ENCODE measurements at places on chromosomes 5 and 9.

DNA sequence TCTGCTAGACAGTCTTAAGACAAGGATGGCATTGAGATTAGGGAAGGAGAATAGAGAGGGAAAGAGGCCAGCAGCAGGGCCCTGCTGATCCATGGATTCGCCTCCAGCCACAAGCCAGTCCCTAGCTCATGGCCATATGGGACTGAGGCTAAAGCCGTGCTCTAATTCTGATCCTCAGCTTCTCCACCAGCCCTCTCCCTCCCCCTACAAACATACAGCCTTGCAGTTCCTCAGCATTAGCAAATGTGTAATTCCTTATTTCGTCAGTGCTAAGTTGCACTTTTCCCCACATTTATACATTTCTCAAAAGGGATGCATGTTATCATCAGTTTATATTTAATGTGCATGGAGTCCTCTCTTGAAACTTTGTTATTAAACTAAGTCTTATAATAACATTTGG lies 34.8 kb downstream of the ZNF462 start:
- DNase-seq: no peak

GRCh38 chr5:14331386-14331781 lies 188.2 kb downstream of the TRIO start:
- no peak for DNase-seq

- no peak for DNase-seq
These were observed 396.1 kb upstream of the DAP start for GRCh38 chr5:11157132-11157531.

GRCh38 chr5:83510260-83510659 lies 38.7 kb downstream of the VCAN start:
- DNase-seq: no peak

DNA sequence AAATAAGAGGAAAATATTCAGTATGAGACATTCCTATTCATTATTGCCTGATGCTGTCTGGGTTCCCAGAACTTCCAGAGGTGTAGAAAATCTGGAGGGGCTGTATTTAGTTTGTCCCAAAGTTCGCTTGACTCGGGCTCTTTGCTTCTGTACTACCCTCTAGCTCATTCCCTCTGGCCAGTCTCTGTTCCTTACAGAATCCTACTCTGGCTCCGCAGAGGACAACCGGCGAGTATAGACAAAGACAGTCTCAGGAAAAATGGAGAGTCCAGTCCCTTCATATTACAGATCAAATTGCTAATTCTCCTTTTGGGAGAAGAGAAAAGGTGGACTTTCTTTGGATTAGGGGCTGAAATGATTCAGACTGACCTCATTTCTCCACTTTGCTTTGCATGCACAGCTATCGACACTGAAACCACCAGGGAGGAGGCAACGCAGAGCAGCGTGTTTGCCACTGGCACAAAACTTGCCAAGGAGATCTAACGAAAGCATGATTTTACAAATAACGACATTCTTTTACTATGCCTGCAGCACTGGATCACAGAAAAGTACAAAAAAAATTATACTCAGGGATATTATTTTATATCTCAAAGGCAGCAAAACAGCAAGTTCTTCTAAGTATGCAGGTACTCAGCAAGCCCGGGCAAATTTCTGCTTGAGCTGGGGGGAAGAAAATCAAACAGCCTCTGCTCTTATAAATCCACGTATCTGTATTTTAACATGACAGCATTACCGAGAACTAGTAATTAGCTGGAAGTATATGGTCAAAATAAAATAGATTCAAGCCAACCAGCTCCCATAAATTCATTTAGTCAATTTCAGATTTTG lies 279.7 kb downstream of the NPR3 start:
- DNase-seq: peak; percentile 2

DNA sequence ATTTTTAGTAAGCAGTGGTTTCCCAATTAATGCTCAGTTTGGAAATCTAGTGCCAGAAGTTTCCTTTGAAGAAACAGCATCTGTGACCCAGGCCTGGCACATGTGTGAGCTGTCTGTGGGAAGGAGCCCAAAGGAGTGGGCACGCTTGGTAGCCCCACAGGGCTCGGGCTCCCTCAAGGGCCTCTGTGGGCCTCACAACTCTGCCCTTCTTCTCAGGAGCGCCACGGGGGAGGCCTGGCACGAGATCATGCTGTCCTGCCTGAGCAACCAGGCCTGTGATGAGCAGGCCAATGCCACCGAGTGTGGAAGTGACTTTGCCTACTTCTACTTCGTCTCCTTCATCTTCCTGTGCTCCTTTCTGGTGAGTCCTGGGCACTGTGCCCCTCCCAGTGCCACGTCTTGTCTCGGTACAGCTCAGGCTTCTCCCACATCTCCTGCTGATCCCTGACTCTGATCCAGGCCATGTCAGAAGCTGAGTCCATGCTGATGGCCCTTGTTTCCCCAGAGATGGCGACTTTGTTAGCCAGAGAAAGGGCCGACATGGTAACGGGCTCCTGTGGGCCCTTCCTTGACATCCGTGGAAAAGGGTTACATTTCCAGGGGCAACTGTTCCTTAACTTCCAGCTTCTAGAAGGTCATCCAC lies 200.4 kb downstream of the CACNA1B start:
- no peak for DNase-seq
